Mesangial cell (primary cell): ENCODE measurements at places on chromosomes 6 and 20. TPM values are rescaled to one million over a fixed set of nuclear protein-coding genes. Genes with fewer than 3 reads are reported as not detected.

The DPM1 gene
- 22.7 and 45.5 TPM in 2 replicates for total RNA-seq

The GLO1 gene
- 70.9 and 142 TPM in 2 replicates for total RNA-seq

The PI16 gene
- total RNA-seq = 0.33 TPM in 1 of 2 replicates, not detected in the other

The SLC26A8 gene
- total RNA-seq = 0.49 TPM in 1 of 2 replicates, not detected in the other

The KIAA0408 gene
- total RNA-seq = 0.63 and 0.98 TPM in 2 replicates

The SRSF12 gene
- total RNA-seq = 2.9 and 4.2 TPM in 2 replicates

The CLDN20 gene
- not detected in 2 replicates for total RNA-seq

The ZSCAN23 gene
- 0.65 and 7.4 TPM in 2 replicates for total RNA-seq

The EYS gene
- total RNA-seq = not detected in 2 replicates

The HLA-DMB gene
- total RNA-seq = 0.65 and 2.5 TPM in 2 replicates

The RSPH4A gene
- 0.13 and 0.16 TPM in 2 replicates for total RNA-seq

The METTL24 gene
- total RNA-seq = 0.65 and 6.6 TPM in 2 replicates

The TCP11 gene
- 0.16 and 0.63 TPM in 2 replicates for total RNA-seq

The THBS2 gene
- 35.0 and 111 TPM in 2 replicates for total RNA-seq

The ZC2HC1B gene
- total RNA-seq = not detected in 2 replicates

The FAM209B gene
- total RNA-seq = not detected in 2 replicates
